ENCODE measurements at places on chromosomes 12 and 14.

GRCh38 chr14:58712357-58712756 is 74.6 kb downstream of the DACT1 start:
- DNase-seq = no peak

GRCh38 chr12:65123435-65124063 is 2.4 kb upstream of the WIF1 start:
- DNase-seq = no peak

- DNase-seq = no peak
Measured at GRCh38 chr14:98958632-98959031, 313.4 kb downstream of the BCL11B start.

DNA sequence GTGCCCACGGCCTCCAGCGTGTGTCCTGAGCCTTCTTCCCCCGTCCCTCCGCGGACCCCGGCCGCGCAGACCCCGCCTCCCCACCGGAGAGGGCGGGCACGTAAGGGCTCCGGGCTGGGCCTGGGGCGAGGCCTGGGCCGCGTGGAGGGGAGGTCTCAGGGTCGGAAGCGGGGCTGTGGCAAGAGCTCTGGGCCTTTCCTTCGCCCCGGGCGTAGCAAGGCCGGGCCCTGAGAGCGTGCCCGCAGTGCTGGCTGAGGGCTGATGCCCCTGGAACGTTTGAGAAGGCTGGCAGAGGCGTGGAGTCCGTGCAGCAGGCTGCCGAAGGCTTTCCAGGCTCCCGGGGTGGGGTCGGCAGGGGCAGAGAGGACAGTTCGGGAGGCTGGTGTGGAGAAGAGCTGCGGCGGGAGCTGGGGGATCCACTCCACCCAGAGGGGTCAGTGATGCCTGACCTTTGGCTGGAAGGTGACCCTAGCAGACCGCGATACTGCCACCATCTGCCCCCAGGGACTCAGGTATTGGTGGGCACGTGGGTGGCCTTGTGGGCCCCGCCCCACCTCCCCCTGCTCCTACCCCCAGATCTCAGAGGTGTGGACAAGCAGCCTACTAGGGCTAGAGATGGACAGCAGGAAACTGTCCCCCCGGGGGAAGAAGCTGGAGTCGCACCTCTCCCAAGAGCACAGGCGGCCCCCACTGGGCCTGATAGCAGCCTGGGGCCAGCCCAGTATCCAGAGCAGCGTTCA is 558 bp downstream of the TEX22 start:
- DNase-seq = peak; percentile 50

- no peak for DNase-seq
Measured at GRCh38 chr12:53190108-53190729, 9.5 kb upstream of the CSAD start.

DNA sequence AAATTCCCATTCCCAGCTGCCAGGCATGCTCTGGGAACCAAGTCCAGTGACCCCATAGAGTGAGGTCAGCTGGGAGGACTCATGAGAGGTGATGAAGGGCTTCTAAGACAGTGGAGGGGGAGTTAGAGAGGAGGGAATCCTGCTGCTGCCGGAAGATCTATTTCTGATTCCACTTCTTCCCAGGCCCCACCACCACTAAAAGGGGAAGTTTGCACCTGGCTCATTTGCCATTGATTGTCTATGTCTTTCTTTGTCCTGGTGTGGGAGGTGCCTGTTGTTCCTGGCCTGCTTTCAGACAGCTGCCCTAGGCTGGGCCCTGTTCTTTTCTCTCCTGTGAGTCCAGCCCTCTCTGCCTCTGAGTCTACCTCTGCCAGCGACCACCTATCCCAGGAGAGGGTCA is 3.0 kb upstream of the KRT6A start:
- no peak for DNase-seq

DNA sequence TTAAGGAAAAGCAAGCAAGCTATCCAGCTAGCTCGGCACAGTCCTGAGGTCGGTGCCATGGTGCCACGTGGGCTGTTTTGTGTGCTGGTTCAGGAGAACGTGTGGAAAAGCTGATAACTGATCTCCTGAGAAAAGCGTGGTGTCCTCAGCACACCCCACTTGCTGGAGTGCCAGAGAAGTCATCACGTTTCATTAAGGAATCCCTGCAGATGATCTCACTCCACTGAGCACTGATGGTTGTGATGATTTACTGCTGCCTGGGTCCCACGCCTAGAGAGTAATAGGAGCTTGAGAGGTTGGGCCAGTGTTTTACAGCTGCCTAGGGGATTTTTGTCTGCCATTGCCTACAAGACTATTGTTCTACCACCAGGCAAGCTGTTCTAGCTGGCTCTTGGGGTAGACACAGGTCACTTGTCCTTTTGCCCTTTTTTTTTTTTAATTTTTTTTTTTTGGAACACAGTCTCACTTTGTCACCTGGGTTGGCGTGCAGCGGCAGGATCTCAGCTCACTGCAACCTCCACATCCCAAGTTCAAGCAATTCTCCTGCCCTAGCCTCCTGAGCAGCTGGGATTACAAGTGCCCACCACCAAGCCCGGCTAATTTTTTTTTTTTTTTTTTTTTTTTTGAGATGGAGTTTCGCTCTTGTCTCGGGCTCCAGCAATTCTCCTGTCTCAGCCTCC is 42.3 kb upstream of the EVL start:
- DNase-seq = no peak

DNA sequence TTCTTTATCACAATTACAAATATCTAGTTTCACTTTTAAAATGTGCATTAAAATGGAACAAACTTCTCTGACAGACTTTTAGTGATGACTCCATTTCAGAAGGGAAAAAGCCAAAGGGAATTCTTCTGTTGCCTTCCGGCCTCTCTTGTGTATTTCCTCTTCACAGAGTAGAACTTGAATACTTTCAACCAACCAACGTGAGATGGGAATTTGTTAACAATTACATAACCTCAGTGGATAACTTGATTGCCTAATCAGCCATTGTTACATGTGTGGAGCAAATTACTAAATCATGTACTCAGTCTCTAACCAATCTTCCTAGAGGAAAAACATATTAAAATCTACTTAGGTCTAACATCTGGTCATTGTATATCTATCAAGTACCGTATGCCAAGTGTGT is 291.1 kb downstream of the SYT1 start:
- no peak for DNase-seq

DNA sequence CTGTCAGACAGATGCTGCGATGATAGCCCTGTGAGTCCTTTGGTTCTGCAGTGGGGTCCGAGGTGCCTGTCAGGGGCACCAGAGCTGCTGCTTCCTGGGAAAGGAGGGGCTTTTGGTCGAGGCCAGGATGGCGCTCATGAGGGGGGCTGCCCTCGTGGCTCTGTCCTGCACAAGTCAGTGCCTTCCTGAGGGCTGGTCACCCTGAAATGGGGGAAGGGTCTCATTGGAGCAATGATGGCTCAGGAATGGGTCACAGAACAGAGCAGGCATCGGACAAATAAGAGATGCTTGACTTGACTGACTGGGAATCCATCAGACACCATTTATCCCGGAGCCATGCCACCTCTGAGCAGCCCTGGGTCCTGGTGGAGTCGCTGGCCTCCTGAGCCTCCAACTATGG is 121.9 kb downstream of the ADGRD1 start:
- no peak for DNase-seq

DNA sequence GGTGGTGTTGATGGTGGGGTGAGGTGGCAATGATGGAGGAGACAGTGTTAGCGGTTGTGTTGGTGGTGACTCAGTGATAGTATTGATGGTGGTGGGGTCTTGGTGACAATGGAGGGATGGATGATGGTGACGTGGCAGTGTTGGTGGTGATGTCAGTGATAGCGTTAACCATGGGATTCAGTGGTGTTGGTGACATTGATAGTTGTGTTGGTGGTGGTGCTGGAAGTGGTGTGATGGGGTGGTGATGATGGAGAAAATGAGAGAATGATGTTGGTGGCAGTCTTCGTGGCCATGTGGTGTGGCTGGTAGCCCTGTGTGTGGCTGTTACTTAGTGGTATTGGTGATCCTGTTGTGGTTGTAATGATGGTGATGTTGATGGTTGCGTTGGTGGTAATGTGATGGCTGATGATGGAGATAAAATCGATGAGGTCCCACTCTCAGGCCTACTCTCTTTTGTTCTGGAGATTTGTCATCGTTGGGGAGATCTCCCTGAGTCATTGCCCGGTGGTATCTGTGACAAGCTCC is 2.6 kb downstream of the DTX1 start:
- no peak for DNase-seq
